ENCODE measurements at places on chromosomes 6 and 20. TPM values are rescaled to one million over a fixed set of nuclear protein-coding genes. Genes with fewer than 3 reads are reported as not detected.

DNA sequence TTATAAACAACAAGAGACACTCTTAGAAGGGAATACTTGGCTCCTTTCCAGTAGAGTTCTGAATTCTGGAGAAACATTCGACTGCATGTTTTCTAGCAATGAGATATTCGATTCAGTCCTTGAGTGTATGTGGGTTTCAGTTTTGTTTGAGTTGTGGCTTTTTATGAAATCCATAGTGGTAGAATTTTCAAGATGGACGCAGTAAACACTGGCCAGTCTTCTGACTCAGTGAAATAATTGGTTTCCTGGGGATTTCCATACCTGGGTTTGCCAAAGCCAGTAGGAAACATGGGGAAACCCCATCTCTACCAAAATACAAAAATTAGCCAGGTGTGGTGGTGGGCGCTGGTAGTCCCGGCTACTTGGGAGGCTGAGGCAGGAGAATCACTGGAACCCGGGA is 273.5 kb upstream of the PLCB4 start:
- DNase-seq, result no peak

VNN1 gene
- total RNA-seq, result 62.1 TPM

FAM229B gene
- 25.0 TPM for total RNA-seq

DNA sequence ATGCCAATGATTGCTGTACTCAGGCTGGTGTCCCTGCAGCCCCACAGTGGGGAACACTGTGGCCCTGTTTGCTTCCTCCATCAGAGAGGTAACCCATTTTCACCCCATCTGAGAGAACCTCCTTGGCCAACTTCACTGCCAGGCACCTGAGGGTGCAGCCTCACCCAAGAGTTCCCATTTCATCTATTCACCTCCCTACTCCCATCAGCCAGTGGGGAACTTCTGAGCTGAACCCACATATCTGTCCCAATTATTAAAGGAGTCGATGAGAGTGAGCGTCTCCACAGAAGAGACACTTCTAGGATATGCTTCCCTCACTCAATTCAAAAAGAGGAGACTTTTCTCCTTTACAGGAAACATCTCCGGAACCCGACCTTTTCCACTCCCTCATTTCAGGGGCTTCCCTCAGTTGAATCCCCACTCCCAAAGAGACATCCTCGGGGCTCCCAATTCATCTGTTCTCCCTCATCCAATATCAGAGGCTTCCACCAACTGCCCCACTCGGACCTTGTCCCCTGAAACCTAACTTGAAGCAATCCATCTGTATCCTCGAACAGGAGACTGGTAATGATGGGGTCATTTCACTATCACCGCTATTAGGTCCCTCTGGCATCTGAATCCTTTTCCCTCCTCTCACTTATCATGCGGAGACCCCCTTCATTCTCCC is 988 bp downstream of the UBE2V1 start:
- DNase-seq, result no peak

DNA sequence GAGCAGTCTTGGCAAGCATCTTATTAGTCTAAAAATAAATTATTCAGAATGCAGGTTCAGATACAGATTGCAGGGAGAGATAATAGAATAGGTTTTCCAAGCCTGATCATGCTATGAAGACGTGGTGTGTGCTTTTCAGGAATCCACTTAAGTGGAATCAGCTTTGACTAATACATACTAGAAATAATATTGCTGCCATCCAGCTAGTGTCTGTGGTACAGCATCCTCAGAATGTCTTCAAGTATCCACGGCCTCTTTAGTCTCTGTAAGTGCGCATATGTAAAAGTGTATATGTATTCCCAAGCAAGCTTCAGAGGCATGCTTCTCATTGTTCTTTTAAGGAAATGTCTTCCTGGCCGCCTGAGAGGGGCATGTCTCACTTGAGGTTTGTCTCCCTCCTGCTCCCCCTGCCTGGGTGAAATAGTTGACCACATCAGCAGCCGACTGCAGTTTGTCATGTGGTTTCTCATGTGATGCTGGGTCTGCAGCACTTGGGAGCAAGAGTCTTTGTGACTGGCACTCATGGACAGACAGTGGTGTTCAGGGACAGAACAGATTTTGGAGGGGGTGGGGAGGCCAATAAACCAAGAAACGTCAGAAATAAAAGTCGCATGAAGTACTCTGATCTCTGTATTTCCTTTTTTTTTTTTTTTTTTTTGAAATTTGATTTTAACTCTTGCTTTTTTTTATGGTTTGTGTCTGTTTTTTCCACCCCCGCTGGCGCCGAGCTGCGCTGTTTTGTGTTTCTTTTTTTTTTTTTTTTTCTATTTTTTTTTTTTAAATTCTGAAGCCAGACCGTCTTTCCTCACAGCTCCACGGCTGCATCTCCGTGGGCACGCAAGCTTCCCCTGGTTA is 150.8 kb downstream of the PRL start:
- DNase-seq, result peak; percentile 34

REM1 gene
- total RNA-seq, result 2.3 TPM

RIPK1 gene
- 26.3 TPM for total RNA-seq

- DNase-seq, result no peak
These were observed 54.0 kb downstream of the NPEPL1 start for GRCh38 chr20:58746620-58747019.
